ENCODE measurements at places on chromosomes 7 and 10.

GRCh38 chr7:150514748-150515222 lies at the start of gene GIMAP7:
Gene GIMAP7 (plus strand): TSS chr7:150514872. CDS start chr7:150519975, 5,103 bp downstream.
- peak; percentile 42 for DNase-seq

GRCh38 chr10:58217612-58218011 lies 50.1 kb downstream of the IPMK start:
- DNase-seq, result no peak

DNA sequence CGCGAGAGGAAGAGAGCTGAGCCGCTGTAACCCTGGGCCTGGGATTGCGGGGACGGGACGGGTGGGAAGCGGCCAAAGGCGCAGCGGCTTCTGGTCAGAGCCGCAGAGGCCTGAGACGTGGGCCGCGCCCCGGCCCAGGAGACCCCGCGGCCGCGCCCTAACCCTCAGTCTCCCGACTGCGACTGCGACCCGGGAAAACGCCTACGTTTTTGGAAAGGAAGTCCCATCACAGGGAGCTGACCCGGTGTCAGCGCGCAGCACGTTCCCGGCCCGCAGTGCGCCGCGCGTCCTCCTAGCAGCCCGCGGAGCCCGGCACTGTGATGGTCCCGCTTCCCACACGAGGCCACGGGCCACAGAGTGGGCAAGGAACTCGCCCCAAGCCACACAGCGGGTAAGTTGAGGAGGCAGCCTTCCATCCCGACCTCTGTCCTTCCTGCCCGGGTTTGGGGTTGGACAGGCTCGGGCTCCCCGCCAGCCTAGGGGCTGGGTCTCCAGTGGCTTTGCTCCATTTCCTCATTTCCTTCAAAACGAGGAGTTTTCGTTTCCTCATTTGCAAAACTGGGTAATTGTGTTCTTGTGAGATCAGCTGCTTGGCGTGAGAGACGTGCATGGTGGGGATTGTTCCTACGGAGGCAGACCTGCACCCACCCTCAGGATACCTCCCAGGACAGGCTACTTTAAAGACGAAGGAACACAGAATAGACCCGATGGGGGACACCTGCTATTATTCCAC lies 1.2 kb downstream of the GPNMB start:
- DNase-seq, result no peak

GRCh38 chr10:19549503-19549902 lies 266.7 kb upstream of the PLXDC2 start:
- no peak for DNase-seq

GRCh38 chr7:136254148-136254547 lies 277.0 kb upstream of the MTPN start:
- no peak for DNase-seq

DNA sequence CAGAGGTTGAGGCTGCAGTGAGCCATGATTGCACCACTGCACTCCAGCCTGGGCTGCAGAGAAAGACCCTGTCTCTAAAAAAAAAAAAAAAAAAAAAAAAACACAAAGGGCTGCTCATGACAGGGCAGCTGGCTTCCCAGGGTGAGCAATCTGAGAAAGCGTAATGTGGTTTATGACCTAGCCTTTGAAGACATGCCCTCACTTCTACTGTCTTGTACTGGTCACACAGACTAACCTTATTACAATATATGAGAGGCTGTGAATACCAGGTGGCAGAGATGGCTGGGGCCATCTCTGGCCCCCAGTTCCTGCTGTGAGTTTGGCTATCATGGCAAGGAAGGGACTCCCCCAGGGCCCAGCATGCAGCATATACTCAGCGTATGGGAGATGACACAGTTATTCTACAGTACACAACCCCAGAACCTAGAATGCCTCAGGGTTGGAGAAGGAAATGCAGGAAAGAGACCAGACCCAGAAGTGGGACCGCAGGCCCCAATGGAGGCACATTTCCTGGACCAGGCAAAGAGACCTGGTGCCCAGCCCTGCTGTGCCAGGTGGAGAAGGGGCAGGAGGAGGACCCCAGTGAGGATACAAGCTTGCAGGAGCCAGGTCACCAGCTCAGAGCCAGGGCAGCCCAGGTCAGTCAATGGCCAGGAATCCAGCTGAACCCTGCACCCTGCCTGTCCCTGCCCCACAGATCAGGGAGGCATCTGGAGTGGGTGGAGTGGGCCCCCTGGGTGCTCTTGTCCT lies 26.3 kb downstream of the NPTX2 start:
- DNase-seq, result no peak

GRCh38 chr7:22445140-22445743 lies 54.7 kb downstream of the STEAP1B start:
- DNase-seq, result no peak

- no peak for DNase-seq
Observed at GRCh38 chr10:3347413-3348182, 175.0 kb upstream of the PITRM1 start.

- no peak for DNase-seq
Observed at GRCh38 chr10:87500646-87501048, 4.0 kb upstream of the MINPP1 start.

GRCh38 chr7:141663081-141663849 lies 38.7 kb downstream of the DENND11 start:
- no peak for DNase-seq

DNA sequence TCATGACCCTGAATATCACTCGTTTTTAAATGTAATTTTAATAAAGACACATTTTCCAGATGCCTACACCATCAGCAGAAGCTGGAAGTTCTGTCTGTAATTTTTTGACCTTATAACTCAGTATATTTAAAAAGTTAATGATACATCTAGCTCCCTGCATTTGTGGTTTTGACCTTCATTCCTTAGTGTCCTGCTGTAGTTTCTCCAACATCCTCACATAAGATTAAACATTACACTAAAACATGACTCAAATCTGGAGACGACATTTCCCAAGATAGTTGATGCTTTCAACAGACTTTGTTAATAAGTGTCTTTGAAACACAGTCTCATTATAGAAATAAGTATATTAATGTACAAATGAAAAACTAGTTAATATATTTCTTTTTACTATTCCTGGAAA lies 363.1 kb downstream of the POM121L12 start:
- DNase-seq, result no peak

DNA sequence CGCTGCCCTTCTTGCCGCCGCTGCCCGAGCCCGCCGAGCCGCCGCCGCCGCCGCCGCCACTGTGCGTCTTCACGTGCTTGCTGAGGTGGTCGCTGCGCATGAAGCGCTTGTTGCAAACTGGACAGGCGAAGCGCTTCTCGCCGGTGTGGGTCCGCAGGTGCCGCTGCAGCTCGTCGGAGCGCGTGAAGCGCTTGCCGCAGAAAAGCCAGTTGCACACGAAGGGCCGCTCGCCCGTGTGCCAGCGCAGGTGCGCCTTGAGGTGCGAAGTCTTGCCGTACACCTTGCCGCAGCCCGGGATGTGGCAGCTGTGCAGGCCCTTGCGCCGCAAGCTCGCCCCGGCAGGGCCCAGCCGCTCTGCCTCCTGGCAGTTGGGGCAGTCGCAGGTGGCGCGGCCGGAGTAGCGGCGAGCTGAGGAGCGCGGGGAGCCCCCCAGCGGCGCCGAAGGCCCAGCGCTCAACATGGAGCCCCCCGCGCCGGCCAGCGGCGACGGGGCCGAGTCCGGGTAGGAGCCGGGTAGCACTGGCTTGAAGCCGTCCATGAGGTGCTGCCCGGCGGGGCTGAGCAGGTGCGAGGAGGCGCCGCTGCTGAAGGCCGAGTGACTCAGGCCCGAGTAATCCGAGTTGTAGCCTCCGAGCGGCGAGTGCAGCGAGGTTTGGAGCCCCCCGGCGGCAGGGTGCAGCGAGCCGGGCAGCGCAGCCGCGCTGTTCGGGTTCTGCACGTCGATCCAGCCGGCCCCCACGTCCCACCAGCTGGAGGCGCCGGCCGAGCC lies 2.1 kb downstream of the SP8 start:
- no peak for DNase-seq

DNA sequence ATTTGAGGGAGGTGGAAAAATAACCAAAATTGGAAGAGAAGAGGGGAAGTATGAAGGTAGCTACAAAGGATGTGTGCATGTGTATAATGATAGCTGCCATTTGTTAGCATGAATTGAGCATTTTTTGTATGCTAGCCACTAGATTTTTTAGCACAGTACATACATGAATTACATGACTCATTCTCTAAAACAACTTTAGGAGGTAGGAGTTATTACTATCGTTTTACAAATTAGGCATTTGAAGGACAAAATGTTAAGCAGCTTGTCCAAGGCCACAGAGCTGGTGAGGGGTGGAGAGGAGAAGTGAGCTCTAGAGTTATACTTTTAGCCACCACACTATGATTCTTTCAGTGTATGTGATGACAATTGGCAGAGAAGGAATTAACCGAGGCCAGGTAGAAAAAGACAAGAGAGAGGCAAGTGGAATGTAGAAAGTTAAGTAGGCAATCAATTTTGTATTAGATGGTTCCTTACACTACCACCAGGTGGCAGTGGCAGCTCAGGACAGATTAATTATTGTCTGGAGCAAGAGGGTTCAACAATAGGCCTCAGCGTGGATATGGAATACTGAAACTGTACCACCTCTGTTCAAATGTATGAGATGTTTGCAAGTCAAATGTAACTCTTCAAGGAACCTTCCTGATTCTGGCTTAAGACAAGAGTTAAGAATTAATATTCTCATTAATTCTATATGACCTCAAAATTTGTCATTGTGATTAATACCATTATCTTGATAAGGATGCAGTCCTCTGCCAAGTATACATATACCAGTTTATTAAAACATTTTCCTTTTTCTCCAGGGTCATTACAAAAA lies 128.0 kb downstream of the MBL2 start:
- no peak for DNase-seq

DNA sequence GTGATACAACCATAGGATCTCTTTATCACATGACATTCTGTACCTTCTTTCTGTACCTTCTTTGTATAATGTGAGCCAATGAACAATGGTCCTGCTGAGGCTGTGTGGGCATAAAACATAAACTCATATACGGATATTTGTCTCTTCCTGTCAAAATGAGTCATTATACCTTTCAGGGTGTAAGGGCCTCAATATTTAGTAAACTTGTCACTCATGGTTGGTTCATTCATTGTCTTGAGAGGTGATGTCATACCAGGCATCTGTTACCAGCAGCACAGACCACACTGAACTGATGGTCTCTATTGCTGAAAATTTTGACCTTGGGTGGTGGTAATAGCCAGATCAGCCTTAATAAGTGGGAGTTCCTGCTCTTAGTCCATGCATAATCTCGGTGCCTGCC lies 287.6 kb upstream of the TPK1 start:
- DNase-seq, result no peak

GRCh38 chr10:23120001-23120934 lies 24.9 kb downstream of the MSRB2 start:
- DNase-seq, result no peak

DNA sequence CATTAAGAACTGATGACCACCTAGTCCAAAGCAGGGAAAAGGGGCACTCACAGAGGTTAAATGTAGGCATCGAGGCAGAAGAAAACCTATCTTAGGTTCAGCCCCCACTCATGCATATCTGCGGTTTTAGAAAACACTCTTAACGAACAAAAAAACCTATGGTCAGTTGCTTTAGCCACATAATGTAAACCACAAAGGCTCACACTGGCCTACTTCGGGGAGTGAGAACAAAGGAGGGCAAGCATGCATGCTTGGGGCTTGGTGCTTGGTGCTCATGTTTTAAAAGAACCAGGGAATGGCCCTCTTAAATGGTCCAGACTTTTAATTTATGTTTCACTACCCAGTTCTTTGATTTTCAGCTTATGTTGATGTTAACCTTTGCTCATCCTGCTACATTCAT lies 14.2 kb downstream of the INSYN2A start:
- DNase-seq, result no peak

DNA sequence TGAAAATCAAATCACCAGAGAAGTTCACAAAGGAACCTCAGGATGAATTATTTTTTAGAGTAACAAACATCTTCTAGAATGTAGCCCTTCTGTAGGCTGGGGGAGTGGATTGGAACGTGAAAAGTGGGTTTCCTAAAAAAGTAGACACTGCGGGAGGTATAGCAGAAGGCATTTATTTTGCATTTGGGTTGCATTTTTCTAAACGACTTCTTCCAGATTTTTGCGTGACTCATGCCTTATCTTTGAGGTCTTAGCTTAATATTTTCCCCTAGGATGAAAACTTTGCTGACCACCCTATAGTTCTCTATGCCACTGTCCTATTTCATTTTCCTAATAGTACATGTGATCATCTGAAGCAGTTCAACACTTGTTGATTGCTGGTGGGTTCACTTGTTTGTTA lies 112.7 kb upstream of the JCAD start:
- DNase-seq, result no peak

DNA sequence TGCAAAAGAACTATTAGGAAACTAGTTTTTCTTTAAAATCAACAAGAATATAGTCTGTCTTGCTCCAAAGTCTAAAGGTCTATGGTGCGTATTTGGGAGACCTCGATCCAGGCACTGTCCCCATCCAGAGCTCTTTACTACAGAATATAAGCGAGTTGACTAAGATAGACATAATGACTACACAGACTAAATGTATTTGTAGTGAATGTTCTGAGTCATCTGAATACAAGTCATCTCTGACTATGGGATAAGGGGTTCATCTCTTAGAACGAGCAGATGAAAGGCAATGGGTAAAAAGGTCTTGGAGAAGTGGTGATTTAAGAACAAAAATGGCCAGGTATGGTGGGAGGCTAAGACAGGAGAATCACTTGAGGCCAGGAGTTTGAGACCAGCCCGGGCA lies 136.0 kb upstream of the RSU1 start:
- no peak for DNase-seq

GRCh38 chr7:25675789-25676474 lies 447.6 kb upstream of the NPVF start:
- DNase-seq, result no peak

- DNase-seq, result no peak
Observed at GRCh38 chr7:37417107-37417474, 31.6 kb downstream of the ELMO1 start.

GRCh38 chr7:140439359-140439758 lies 35.5 kb downstream of the RAB19 start:
- no peak for DNase-seq

DNA sequence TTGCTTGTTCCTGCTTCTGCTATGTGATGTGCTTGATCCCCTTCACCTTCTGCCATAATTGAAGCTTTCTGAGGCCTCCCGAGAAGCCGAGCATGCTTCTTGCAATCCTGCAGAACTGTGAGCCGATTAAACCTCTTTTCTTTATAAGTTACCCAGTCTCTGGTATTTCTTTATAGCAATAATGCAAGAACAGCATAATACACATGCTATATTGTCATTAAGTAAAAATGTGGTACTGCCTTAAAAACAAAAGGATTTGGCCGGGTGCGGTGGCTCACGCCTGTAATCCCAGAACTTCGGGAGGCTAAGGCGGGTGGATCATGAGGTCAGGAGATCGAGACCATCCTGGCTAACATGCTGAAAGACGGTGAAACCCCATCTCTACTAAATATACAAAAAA lies 59.6 kb upstream of the ANAPC16 start:
- DNase-seq, result no peak

DNA sequence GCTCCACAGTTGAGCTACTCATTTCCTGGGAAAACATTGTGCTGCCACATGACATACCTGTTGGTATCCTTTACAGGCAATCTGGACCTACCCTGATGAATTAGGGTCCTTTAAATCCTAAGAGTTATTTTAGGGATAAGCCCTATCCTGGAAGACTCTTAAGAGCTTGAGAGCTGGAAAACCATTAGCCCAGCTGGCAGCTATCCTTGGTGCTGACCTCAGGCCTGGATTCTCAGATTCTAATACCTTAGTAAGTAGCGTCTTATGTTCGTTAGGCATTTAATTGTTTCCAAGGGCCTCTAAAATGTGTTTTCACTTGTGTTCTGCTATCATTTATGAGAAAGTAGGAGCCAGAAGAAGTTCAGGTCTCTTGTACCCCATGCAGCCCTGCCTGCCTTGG lies 93.0 kb upstream of the SORCS3 start:
- DNase-seq, result no peak

GRCh38 chr10:63201118-63201517 lies 68.0 kb downstream of the NRBF2 start:
- no peak for DNase-seq

Data from activated gamma-delta T cell treated with anti-CD3 and anti-CD28 coated beads, Interleukin-2, amount 50 U/mL, for 16 hours (primary cell).